ENCODE measurements at places on chromosomes 11 and 22.

DNA sequence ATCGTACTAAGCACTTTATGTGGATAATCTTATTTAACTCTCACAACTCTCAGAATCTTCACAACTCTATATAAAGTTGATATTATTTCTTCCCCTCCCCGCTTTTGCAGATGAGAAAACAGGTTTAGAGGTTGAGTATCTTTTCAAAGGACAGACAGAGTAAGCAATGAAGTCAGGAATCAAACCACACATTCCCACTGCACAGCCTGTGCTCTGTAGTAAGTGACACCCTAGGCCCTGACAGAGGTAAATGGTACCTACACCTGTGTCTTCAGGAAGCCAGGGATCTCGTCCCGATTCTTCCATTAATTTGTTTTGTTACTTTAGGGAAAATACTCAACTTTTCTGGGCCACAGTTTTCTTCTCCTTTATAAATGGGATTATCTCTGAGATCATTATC lies 172.5 kb upstream of the MTMR2 start:
- DNase-seq, result no peak

DNA sequence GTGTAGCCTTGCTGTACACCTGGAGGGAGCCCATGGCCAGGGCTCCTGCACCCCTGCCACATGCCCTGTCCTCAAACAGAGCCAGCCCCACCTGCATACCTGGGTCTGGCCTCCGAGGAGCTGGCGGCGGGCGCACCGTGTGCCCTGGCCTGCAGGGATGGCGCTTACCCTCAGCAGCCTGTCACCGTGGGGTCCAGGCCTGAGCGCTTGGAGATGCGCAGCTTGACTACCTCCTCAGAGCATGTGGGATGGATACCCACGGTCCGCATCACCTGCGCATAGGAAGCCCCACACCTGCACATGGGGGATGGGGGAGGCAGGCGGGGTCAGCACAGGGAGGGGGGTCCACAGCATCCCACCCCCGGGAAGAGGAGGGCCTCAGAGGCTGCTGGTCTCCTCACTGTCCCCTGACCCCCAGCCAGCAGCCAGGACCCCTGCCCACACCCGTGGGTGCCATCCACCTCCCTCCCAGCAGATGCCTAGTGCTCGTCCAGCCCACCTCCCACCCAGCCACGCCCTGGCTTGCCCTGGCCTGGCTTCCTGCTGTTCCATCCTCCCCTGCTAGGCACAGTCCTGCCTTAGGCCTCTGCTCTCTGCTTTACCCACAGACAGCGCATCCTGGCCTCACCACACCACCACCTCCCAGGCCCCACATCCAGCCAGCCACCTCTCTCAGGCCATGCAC lies 22.4 kb upstream of the GNB1L start:
- DNase-seq, result no peak

GRCh38 chr22:46918197-46918596 lies 155.7 kb downstream of the TBC1D22A start:
- no peak for DNase-seq

GRCh38 chr11:10996678-10997077 lies 138.8 kb upstream of the ZBED5 start:
- DNase-seq, result no peak

GRCh38 chr11:36699271-36699670 lies 101.2 kb upstream of the RAG2 start:
- no peak for DNase-seq

- peak; percentile 69 for DNase-seq
Observed at GRCh38 chr11:128417607-128418324, 169.6 kb downstream of the ETS1 start.

GRCh38 chr22:47798229-47798628 lies 1035.8 kb downstream of the TBC1D22A start:
- no peak for DNase-seq

GRCh38 chr22:42202048-42202447 lies 68.4 kb downstream of the TCF20 start:
- DNase-seq, result no peak

GRCh38 chr11:95187723-95188122 lies 43.3 kb downstream of the SESN3 start:
- DNase-seq, result no peak

DNA sequence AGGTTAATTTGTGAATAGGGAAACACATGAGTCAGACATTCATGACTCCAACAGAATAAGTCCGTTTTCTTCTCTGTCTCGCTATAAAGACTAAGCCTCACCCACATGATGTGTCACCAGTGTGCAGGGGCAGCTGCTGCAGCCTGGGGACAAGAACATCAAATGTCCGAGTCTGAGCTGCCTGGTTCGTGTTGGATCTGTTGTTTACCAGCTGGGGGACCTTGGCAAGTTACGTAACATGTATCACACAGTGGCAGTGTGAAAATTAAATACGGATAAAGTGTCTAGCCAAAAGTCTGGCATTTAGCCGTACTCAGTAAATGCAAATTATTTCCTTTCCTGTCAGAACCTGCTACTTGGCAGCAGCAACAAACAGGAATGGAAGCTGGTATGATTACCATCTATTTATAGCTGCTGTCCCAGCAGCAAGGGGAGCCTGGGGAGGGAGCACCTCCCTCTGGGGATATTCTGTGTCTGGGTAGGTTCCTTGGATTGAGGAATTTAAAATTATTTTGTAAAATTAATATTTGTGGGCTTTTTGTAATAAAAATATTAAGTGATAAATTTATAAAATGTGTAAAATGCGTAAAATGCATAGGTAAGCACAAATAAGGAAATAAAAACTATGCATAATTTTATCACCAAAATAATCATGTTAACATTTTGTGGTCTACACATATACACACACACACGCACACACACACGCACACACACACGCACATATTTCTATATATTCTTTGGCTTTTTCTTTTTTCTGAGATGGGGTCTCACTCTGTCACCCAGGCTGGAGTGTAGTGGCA lies 1.3 kb upstream of the CLDN25 start:
- peak; percentile 7 for DNase-seq

- DNase-seq, result no peak
Observed at GRCh38 chr11:117908959-117909610, 20.1 kb downstream of the TMPRSS13 start.

GRCh38 chr11:13168271-13168670 lies 109.3 kb upstream of the BMAL1 start:
- DNase-seq, result no peak

- no peak for DNase-seq
Observed at GRCh38 chr11:10993186-10993585, 135.3 kb upstream of the ZBED5 start.

GRCh38 chr11:117319214-117319840 lies 3.3 kb upstream of the BACE1 start:
- peak; percentile 40 for DNase-seq

GRCh38 chr11:96267496-96268032 lies 75.4 kb downstream of the MAML2 start:
- DNase-seq, result no peak

- no peak for DNase-seq
Observed at GRCh38 chr11:69449320-69450063, 32.0 kb upstream of the LINC01488 start.

DNA sequence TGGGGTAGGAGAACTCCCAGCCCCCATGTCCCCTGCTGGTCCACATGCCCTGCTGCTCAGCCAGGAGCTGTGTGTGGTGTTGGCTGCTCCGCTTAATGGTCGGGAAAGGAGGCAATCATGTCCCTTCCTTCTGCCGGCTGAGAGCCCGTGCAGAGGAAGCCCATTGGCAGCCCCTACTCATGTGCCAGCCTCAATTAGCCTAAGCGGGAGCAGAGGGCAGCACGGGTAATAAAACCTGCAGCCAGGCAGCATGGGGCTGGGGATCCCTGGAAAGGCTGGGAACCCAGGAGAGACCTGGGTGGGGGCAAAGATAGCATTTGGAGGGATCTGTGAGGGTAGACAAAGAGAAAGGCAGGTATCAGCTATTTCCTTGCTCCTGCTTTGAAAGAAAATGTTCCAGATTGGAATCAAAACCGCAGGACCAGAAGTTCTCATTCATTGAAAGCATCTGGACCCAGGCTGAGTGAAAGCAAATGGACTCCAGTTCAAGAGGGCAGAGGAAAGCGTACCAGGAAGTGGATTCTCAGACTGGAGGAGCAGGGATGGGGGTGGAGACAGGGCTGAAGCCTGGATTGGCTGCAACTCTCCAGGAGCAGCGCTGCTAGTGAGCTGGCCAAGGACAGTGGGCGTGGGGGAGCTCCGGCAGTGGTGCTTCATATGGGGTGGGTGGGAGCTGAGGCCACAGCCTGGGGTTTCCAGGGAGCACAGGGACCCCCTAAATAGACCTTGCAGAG lies 103.4 kb upstream of the NECTIN1 start:
- DNase-seq, result no peak

GRCh38 chr11:128022007-128022368 lies 565.4 kb downstream of the ETS1 start:
- no peak for DNase-seq

DNA sequence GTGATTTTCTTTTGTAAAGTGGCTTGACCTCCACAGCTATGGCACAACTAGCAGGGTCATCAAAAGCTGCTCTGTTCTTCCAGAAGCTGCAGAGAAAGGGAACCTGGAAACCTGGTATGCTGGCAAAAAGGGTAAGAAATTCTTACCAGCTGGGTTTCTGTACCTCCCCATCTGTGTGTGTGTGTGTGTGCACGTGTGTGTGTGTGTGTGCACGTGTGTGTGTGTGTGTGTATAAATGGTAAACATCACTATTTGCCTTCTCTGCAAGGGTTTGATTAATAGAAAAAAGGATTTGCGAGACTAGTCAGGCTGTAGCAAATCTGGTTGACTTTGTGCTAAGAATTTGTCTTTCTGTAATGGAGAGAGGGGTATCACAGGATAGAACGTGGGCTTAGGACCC lies 4.7 kb upstream of the MRPL17 start:
- no peak for DNase-seq

DNA sequence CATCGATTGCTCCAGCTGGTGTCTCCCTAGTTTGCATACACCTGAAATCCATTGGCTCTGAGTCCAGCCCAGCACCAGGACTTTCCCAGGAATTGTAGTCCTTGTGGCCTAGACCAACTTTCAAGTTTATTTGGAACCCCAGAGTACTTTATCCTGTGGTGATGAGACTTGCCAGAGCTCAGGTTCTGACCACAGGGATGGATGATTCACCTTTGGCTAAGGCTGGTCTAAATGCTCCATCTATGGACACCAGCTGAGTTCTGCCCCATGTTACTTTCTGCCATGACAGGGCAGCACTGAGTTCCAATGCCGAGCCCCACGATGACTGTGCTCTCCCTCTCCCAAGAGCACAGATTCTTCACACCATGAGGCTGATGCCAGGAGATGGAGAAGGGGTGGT lies 17.3 kb upstream of the INSC start:
- no peak for DNase-seq

- no peak for DNase-seq
Observed at GRCh38 chr11:1560649-1561251, 11.3 kb downstream of the DUSP8 start.

GRCh38 chr11:620935-621814 lies 3.6 kb downstream of the CDHR5 start:
- DNase-seq, result no peak

GRCh38 chr11:18974192-18974591 lies 35.0 kb upstream of the MRGPRX1 start:
- DNase-seq, result no peak

- no peak for DNase-seq
Observed at GRCh38 chr22:50169181-50169759, 1.3 kb upstream of the PANX2 start.

GRCh38 chr11:119480380-119481020 lies 57.5 kb upstream of the THY1 start:
- no peak for DNase-seq

GRCh38 chr11:126834573-126834972 lies 166.0 kb downstream of the KIRREL3 start:
- DNase-seq, result no peak
